ENCODE measurements at places on chromosomes 4 and X. TPM values are rescaled to one million over a fixed set of nuclear protein-coding genes. Genes with fewer than 3 reads are reported as not detected.

NMU gene
- total RNA-seq: 1.0 TPM

LRIT3 gene
- total RNA-seq: not detected

MAGIX gene
- 3.0 TPM for total RNA-seq

KCNIP4 gene
- total RNA-seq: not detected

HSFX1 gene
- 0.27 TPM for total RNA-seq

ODAPH gene
- total RNA-seq: not detected

ARMCX6 gene
- 48.1 TPM for total RNA-seq

AWAT2 gene
- not detected for total RNA-seq

NAT8L gene
- 10.0 TPM for total RNA-seq

FGFR3 gene
- 1.2 TPM for total RNA-seq

VCX gene
- total RNA-seq: not detected

RAB9B gene
- total RNA-seq: 0.03 TPM

CFAP299 gene
- not detected for total RNA-seq

GNRHR gene
- not detected for total RNA-seq

Measured in A549 treated with GW870086 at 1 μM for 4 hours (cell line).